Brain microvascular endothelial cell (primary cell): ENCODE measurements at places on chromosomes 16 and 17.

GRCh38 chr17:13416748-13417363 lies 184.9 kb downstream of the HS3ST3A1 start:
- DNase-seq, result no peak

- DNase-seq, result no peak
Measured at GRCh38 chr17:81551458-81552243, 502 bp downstream of the FAAP100 start.

- no peak for DNase-seq
Measured at GRCh38 chr16:2825049-2825742, 4.9 kb upstream of the ZG16B start.

DNA sequence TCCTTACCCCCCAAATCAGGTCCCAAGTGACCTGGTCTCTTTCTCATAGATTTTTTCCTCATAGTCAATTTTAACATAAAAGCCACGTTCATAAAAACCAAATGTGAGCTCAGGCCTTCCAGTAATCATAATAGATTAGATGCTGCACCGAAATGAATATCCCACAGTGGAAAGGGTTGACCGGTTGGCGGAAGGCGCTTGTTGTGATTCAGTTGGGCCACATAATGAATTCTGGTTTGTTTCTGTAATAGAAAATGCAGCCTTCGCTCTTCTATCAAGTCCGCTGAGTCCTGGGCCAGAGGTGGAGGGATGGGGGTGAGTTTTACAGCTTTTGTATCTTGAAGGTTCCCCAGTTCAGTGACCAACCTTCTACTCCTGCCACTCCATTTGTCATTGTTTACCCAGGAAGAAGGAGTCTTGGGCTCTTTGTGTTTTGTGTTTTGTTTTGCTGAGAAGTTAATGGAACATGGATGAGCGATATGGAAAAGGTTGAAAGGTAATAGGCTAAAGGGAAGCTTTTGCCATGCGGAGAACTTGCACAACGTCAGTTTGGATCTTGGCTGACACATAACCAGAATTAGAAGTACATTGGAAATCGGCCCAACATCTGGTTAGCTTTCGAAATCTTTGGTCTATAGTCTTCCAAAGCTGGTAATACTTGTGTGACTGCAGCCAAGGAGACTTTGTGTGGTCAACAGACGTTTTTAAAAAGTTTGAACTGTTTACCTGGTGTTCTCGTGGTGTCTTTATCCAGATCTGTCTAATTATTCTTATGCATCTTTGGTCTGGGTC lies 89.5 kb downstream of the CLEC16A start:
- DNase-seq, result no peak

DNA sequence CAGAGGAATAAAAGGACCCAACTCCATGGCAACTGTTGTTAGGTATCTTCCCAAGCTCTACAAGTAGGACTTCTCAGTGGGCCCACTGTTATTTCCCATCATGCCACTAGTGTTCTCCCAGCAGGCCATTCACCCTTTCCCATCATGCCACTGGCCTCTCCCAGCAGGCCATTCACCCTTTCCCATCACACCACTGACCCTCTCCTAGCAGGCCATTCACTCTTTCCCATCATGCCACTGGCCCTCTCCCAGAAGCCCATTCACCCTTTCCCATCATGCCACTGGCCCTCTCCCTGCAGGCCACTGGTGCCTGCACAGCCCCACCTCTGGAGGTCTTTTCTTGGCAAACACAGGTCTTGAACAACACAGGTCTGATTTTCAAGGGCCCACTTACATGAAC lies 36.3 kb downstream of the IFT140 start:
- no peak for DNase-seq

DNA sequence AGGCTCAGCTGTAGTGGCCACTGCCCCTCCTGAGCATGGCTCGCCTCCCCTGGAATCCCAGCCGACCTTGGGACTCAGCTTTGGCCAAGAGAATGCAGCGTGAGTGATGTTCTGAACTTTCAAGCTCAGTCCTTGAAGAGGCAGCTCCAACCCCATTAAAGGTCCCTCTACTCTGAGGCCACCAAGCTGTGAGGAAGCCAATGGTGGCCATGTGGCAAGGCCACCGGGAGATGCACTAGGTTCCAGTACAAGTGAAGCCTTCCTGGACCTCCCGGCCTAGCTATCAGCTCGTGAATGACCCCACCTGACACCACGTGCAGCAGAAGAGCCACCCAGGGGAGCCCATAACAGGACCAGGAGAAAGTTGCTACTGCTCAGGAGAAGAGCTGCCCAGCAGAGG lies 81.7 kb upstream of the GNG13 start:
- DNase-seq, result no peak

DNA sequence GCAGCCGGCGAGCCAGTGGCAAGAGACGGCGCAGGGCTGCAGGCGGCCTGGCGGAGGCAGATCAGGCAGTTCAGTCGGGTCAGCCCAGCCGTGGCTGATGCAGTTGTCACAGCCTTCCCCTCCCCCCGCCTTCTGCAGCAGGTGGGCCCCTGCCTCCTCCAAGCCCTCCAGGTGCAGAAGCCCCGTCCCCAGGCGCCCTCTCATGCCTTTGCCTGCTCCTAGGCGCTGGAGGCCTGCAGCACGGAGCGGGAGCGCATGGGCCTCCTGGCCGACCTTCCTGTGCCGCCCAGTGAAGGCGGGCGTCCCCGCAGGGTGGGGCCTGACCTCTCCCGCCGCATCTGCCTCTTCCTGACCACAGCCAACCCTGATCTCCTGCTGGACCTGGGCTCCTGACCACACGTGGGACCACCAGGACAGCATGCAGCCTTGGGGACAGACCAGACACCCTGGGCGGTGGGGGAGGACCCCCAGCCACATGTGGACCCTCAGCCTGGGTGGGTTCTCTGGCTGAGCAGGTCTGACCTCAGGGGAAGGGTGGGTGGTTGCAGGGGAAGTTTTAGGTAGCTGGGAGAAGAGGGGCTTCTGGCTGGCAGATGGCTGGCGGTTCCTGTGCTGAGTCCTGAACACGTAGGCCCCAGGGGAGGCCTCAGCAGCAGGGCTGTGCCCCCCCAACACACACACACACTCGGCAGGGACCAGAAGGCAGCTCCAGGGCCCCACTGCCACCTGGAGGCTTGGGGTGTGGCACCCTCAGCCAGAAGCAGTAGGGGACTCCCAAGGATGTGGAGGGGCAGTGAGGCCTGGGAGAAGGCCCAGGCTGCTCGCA lies 3.1 kb upstream of the MRPS34 start:
- no peak for DNase-seq

- peak; percentile 91 for DNase-seq
Measured at GRCh38 chr17:8221663-8222379, 11.4 kb upstream of the AURKB start.

DNA sequence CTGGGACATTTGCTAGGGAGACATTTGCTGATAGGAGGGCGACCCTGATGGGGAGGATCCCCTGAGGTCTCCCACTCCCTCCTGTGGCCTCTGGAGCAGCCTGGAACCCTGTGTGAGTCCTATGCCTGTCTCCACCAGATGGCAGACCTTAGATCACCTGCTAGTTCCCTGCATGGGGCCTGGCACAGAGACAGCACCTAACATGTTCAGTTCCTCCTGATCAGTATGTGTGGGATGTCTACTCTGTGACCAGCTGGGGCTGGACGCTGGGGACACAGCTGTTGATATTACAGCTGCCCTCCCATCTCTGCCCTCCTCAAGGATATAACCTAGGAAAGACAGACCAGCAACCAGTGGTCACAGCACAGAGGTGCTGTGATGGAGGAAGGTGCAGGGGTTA lies 1.1 kb upstream of the ADCY7 start:
- DNase-seq, result no peak

GRCh38 chr16:82265809-82266208 lies 95.8 kb upstream of the MPHOSPH6 start:
- no peak for DNase-seq

DNA sequence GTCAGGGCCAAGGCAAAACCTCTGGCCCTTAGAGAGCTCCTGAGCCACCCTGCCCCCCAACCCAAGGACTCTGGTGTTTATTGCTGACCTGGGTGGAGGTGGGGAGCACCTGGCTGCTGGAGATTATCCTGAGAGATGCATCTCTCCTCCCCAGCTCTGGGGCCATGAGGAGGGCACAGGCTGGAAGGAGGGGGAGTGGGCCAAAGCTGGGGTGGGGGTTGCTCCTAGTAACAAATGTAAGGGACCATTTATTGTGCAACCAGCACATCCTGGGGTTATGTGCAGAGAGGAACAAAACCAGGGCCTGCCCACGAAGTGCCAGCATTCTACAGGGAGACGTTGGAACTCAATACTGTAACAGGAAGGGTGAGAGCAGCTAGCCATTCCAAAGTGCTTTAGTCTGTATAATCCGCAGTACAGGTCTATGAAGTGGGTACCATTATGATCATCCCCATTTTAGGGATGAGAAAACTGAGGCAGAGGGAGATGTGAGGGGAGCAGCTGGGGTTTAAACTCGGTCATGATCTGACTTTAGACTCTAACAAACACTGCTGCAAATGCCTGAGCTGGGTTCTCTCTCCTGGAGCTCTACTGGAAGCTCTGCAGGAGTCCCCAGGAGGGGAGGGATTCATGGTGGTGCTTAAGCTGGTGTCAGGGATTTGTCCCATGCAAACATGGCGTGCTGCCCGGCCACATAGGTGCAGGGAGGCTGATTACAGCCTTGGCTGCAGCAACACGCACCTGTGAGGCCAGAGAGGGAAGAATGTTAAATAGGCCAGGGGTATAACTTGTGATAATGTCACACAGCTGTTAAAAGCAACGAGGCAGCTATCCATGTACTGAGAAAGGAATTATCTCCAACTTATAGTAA lies 1.4 kb upstream of the RHBDF2 start:
- no peak for DNase-seq

- DNase-seq, result no peak
Measured at GRCh38 chr17:50272246-50272645, 2.0 kb upstream of the TMEM92 start.

GRCh38 chr17:77959926-77960521 lies 1.5 kb downstream of the TNRC6C start:
- no peak for DNase-seq

GRCh38 chr17:45979137-45979536 lies 19.9 kb upstream of the STH start:
- DNase-seq, result no peak

DNA sequence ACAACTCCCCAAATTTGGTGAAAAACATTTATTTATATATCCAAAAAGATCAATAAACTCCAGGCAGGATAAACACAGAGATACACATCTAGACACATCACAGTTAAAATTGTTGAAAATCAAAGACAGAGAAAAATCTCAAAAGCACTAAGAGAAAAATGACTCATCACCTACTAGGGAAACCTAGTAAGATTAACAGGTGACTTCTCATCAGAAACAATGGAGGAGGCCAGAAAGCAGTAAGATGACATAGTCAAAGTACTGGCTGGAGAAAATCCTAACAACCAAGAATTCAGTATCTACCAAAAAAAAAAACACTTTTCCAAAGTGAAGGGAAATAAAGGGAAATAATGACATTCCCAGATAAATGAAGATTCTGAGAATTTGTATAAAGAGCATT lies 33.8 kb downstream of the ULK2 start:
- DNase-seq, result no peak

GRCh38 chr17:3812771-3813170 lies 11.8 kb upstream of the ITGAE start:
- no peak for DNase-seq

- DNase-seq, result no peak
Measured at GRCh38 chr17:948284-948852, 31.2 kb downstream of the NXN start.

DNA sequence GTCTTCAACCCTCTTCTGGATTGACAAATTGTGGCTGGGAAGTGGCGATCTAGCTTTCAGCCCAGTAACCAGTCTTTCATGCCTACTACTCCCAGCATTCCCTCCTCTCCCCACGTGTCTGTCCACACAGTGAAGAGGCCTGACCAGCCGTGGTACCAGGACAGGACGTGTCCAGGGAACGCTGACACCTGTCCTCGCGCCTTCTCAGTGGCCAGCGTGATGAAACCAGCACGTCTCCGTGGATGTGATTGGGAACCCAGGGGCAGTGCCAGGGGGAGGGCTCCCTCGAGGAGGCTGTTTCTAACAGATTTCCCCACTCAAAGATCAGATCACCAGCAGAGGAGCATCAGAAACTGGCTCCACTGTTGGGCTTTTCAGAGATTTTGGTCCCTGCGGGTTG lies 69.1 kb downstream of the RPA1 start:
- DNase-seq, result no peak

- no peak for DNase-seq
Measured at GRCh38 chr16:14240219-14240843, 169.2 kb downstream of the MRTFB start.

GRCh38 chr16:7227229-7227721 lies 105.4 kb upstream of the RBFOX1 start:
- DNase-seq, result no peak

GRCh38 chr17:19370493-19370960 lies 7.8 kb upstream of the MAPK7 start:
- no peak for DNase-seq

- DNase-seq, result no peak
Measured at GRCh38 chr16:9713907-9714306, 468.3 kb downstream of the GRIN2A start.

GRCh38 chr17:42563543-42563942 lies 1.6 kb downstream of the COASY start:
- no peak for DNase-seq

- peak; percentile 11 for DNase-seq
Measured at GRCh38 chr17:56125830-56126819, 27.1 kb upstream of the ANKFN1 start.

- no peak for DNase-seq
Measured at GRCh38 chr17:79188048-79188447, 113.4 kb downstream of the ENGASE start.

DNA sequence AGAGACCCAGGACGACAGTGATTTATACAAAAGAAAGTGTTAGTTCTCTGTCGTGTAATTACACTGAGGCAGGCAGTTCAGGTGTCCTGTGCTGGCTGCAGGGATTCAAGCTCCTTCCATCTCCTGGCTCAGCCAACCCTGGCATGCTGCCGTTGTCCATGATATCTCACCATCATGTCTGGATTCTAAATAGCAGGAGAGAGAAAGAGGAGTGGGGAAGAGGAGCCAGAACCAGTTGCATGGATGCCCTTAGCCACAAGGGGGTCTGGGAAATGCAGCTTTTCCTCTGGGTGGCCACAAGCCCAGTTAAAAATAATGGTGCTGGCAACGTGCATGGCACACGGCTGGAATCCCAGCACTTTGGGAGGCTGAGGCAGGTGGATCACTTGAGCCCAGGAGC lies 9.7 kb downstream of the C16orf54 start:
- no peak for DNase-seq

- DNase-seq, result no peak
Measured at GRCh38 chr17:50601823-50602375, 32.8 kb upstream of the ABCC3 start.

GRCh38 chr17:69573396-69573795 lies 158.9 kb downstream of the MAP2K6 start:
- DNase-seq, result no peak

DNA sequence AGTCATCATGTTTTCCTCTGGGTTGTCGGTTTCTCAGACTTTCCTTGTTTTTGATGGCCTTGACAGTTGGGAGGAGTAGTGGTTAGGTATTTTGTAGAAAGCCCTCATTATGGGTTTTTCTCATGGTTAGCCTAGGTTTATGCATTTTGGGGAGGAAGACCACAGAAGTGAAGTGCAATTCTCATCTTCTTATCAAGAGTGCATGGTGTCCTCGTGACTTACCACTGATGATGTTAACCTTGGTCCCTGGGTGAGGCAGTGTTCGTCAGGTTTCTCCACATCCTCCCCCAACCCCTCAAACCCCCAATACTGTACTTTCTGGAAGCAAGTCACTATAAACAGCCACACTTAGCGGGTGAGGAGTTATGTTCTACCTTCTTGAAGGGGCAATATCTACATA lies 42.3 kb downstream of the BPTF start:
- DNase-seq, result no peak

- DNase-seq, result no peak
Measured at GRCh38 chr17:57602896-57603295, 142.2 kb downstream of the CCDC182 start.

GRCh38 chr17:68357886-68358285 lies 66.6 kb downstream of the ARSG start:
- no peak for DNase-seq
